ENCODE measurements at places on chromosomes 7 and 10.

DNA sequence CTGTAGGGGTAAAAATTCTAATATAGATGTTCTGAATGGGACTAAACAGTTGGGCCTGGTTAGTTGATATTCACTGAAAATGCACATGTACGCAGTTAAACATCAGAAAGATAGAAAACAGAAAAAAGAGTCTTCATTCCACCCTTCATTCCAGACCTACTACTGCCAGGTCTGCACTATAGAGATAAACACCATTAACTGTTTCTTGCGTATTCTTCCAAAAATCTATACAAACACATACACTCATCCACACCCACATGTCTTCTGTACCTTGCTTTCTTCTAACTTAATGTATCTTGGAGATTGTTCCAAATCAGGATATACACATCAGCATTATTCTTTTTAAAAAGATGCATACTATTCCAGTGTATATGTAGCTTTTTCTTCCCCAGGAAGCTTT is 13.9 kb upstream of the CLEC2L start:
- DNase-seq: no peak

- DNase-seq: no peak
Observed at GRCh38 chr10:127937069-127937468, 30.2 kb downstream of the PTPRE start.

DNA sequence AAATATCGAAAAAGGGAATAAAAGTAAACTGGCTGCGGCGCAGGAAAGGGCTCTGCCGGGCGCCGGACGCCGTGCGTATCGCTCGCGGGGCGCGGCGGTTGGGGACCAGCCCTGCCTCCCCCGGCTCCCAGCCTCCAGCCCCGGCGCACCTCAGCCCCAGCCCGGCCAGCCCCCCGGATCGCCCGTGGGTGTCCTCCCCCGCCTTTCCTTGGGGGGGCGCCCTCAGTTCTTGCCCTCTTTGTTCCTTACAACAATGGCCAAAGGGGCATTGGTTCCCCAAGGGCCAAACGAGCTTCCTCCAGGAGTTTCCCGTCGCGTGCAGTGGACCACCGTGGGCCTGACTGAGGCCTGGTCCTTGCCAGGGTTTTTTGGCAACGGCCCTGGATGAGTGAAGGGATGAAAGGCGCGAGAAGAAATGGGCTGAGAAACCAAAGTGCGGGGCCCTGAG is 1.2 kb downstream of the MACROH2A2 start:
- DNase-seq: no peak

- no peak for DNase-seq
Observed at GRCh38 chr7:5774136-5774535, 7.3 kb downstream of the RNF216 start.

- DNase-seq: no peak
Observed at GRCh38 chr7:19798986-19799385, 25.6 kb upstream of the TMEM196 start.

Measured in natural killer cell (primary cell).